ENCODE measurements at places on chromosomes 3 and 15.

DNA sequence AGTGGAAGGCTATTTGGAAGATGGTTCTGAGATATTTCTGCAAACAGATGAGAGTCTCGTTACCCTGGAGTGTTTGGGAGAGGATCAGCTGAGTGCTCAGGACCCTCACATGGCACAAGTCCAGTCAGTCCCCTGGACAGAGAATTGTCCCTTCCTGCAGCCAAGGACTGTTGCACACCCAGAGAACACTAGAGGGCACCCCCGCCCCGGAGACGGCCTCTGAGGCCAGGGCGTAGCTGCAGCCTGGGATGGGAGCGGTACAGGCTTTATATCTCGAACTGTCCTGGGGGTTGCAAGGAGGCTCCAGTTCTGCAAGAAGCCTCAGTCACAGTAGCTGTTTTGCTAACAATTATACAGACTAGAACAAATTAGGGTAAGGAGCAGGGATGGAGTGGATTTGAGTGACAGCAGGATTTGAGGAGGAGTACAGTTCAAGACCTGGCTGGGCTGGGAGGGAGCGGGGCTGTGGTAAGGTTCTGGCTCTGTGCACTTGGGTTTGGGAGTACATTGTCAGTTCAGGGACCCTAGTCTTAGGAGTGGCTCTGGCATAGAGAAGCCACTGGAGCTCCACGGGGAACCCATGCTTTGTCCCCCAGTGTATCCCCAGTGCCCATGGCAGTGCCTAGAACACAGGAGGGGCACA lies 67.6 kb upstream of the HACD2 start:
- DNase-seq, result peak; percentile 71

DNA sequence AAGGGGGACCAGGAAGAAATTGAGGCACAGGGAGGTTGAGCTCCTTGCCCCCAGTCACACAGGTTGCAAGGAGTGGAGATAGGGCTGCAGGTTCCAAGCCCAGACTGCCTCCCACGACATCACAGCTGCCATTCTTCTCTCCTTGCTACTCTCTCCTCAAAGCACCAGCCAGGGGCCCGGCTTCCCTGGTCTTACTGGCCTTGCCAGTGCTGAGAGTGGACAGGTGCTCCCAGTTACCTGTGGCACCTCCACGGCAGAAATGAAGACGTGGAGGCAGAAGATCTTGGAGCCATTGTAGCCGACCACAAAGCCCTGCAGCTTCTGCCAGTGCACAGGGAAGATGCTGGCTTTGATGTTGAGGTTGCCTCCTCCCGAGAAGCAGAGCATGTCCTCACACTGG lies 17.9 kb upstream of the ACAD9 start:
- no peak for DNase-seq

DNA sequence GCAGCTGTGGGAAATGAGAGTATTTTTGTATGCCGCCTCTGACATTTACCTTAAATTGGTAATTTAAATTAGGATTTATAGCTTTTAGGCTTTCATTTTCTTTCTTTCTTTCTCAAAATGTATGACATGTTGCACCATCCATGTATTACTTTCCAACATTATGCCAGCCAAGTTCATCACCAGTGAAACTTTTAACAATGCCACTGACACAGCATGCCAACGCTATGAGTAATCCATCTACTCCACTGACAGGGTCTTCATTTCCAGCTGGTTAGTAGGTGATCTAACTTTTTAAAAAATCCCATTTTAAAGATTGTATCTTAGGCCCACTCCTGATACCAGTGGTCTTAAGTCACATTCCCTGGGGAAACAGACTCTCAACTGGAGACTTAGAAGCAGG lies 21.8 kb upstream of the CLDN16 start:
- DNase-seq, result no peak

- no peak for DNase-seq
Observed at GRCh38 chr15:26453914-26454313, 319.0 kb downstream of the GABRB3 start.

DNA sequence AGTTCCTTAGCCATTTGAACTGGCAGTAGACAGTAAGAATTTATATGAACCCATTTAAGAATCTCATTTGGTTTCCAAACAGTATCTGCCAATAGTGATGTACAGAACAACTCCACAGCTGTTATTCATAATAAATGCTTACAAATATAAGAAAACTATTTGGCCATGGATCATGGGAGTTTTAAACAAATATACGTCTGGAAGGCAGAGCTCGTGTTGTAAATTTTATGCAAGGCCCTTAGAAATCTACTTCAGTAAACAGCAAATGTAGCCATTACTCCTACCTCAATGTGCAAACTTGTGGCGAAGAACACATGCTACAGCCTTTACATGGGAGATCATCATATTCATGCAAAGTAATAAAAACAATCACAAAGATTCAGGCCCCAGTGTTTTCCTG lies 65.3 kb upstream of the NANOGP8 start:
- no peak for DNase-seq
